ENCODE measurements at places on chromosomes 12 and 14. TPM values are rescaled to one million over a fixed set of nuclear protein-coding genes. Genes with fewer than 3 reads are reported as not detected.

Gene EIF4B
- 806 TPM for total RNA-seq

Gene TNS2
- 2.3 TPM for total RNA-seq

Gene GARIN6
- total RNA-seq: not detected

Gene CIROP
- not detected for total RNA-seq

Gene ENDOU
- total RNA-seq: not detected

Gene FAM90A1
- total RNA-seq: 0.47 TPM

DNA sequence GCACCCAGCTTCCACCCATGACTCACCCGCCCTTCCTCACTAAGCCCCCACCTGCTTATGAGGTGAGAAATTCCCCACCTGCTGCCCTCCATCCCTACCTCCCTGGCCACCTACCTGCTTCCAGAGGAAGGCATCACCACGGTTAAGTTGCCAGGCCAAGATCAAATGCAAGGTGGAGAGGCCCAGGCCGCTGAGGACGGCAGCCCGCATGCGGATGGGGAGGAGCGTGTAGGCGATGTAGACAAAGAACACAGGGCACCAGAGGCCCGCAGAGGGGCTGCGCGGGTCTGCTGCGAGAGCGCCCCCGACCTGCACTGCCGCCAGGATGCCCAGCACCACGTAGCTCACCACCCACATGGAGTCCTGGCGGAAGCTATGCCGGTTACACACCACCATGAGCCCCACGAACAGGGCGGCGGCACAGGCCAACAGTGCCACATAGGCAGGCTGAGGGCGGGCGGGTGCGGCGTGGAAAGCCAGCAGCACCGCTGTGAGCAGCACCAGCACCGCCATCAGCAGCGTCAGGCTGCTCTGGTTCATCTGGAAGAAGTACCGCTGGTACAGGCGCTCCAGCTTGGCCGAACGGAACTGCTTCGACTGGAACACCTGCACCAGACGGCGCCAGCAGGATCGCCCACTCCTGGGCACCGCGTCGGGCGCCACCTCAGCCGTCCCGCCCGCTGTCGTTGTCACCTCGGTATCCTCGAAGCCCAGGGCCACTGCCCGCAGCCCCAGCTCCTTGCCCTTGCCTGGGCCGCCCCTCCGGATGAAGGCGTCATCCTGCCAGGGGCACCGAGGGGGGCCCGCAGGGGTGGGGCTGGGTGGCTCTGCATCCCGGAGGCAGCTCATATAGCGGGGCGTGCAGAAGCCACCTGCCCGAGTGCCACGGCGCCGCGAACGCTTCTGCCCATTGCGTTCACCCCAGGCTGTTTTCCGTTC is 6.2 kb downstream of the ADCY6 start:
- DNase-seq: no peak

DNA sequence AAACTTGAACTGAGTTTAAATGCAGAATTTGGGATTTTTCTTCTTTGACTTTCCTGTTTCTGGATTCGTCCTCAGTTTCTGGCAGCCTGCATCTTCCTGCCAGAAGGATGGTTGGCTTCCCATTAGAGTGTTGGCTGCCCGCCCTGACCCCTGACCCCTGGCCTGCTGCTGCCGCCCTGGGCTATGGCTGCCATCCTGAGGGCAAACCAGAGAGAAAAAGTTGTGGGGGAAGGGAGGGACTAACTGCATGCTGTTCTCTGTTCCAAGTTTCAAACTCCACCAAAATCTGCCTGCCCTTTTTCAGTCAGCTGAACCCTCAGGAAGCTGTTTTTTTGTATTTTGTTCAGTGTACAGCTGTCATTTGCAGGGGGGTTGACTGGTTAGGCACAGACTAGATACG is 48.4 kb downstream of the FNTB start:
- no peak for DNase-seq

DNA sequence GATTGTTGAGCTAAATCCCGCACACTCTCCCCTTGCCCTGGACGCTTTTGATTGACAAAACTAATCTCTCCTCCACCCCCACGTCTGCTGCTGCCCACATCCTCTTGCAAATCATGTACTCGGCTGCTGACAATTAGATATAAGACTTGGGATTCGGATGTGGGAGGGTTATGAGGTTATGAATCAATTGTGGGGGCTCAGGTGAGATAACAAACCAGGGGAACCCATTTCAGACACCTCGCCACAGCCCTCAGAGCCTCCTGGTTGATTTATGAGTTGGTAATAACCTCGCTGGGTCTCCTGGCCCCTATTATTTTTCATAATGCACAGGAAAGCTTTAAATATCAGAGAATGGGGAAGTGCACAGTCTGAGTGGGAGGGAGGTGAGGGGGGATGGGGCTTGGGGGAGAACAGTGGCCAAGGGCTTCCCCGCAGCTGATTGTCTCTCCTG is 449.9 kb downstream of the DPF3 start:
- DNase-seq: peak; percentile 27

- no peak for DNase-seq
Measured at GRCh38 chr12:5650281-5650680, 218.4 kb downstream of the NTF3 start.

DNA sequence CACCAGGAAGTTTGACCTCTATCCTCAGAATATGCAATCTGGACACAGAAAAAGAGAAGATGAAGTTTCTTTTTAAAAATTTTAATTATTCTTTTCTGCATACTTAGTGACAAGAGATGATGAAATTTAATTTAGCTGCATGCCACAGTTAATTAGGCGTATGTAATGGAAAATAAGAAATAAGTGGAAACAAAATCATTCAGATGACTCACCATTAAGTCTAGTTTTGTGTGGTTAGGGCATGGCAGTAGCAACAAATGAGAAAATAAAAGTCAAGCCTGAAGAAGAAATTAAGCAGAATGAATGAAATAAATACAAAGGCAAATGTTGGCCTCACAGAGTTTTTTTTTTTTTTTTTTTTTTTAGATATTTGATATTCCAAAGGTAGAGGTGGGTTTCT is 30.9 kb upstream of the KLRD1 start:
- no peak for DNase-seq

- DNase-seq: no peak
Measured at GRCh38 chr12:69655616-69656340, 43.3 kb downstream of the BEST3 start.

GRCh38 chr14:29741909-29742401 is 185.7 kb downstream of the PRKD1 start:
- DNase-seq: no peak

DNA sequence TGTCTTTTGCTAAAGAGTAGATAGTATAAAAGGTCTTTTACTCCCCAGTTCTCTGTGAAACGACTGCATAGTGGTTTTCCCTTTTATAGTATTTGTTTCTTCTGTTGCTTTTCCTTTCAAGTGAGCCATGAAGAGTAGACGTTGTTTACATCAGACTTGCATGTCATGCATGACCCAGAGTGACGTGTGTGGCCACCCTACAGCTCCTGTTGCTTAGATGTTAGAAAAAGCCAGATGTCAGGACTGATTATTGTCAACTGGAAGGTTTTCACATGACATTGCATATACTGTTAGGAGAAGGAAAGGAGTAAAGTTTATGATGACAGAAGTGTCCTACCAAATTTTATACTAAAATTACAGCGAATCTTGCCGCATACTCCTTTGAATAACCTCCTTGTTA is 1.3 kb upstream of the RD3L start:
- no peak for DNase-seq

GRCh38 chr14:60090864-60091519 is 731 bp upstream of the PCNX4 start:
- no peak for DNase-seq

GRCh38 chr14:100091386-100091785 is 26.2 kb downstream of the EVL start:
- DNase-seq: no peak

Data from CD4-positive, alpha-beta T cell (primary cell).